ENCODE measurements at places on chromosomes 16 and 17. TPM values are rescaled to one million over a fixed set of nuclear protein-coding genes. Genes with fewer than 3 reads are reported as not detected.
A peak's percentile ranks its signal among the peaks of the same experiment; 100 is the strongest.

DNA sequence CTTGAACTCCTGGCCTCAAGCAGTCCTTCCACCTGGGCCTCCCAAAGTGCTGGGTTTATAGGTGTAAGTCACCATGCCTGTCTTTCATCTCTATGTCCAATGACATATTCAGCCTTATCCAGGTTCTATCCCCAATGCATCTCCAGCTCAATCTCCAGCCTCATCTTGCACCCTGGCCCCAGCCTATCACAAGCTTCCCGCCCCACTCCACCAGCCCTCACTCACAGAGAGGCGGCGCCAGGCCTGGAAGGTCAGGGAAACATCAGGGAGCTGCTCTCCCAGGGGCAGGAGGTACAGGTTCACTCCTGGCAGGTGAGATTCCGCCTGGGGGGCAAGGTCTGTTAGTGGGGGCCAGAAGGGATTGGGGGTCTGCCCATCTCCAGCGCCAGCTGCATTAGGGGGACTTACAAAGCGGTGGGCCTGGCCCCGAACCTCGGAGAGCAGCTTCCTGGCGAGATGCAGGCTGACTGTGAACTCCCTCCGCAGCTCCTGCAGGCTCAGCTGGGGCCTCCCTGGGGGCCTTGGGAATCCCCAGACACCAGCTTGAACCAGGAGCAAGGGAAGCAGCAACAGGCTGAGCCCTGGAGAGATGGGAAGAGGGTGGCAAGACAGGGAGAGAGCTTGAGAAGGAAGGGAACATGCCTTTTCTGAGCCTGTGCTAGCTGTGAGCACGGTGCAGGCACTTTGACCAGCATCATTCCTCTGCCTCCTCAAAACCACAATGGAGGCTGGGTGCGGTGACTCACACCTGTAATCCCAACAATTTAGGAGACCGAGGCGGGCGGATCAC is 3.0 kb downstream of the IL27 start:
- DNase-seq, result no peak

DNA sequence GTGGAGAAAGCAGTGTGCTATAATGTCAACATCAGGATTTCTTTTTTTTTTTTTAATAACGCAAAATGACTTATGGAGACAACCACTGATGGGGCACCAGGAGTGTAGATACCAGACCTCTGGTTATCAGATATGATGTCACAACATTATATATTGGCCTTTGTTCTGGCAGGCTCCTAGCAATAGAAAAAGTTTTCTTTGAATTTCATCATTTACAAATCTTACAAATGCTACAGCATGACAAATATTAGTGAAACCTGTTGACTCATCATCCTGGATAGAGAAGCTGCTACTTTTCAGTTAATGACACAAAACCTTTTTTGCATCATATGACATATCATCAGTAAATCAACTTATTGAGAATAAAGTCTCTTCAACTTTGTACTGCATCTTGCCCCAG is 6.1 kb downstream of the THUMPD1 start:
- DNase-seq, result no peak

The UNC45B gene
- 0.45 TPM for total RNA-seq

GRCh38 chr17:40431231-40431602 is 12.0 kb upstream of the IGFBP4 start:
- DNase-seq, result no peak

DNA sequence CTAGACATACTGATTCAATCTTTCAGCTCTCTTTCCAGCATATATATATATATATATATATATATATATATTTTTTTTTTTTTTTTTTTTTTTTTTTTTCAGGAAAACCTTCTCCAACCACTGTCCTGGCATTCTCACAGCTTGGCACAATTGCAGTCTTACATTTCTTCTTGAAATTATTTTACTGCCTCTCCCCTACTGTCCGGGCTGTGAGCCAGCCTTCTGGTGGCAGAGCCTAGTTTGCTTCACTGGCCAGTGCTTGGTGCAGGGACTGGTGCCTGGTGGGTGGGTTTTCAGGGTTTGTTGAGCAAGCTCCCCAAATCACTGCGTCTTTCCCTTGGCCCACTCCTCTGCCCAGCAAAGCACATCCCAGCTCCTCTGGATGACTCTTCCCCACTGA is 28.5 kb downstream of the PRSS54 start:
- no peak for DNase-seq

GRCh38 chr17:74605361-74605760 is 13.3 kb upstream of the CD300LD start:
- peak; percentile 56 for DNase-seq

- DNase-seq, result no peak
Observed at GRCh38 chr16:30556125-30556473, 2.1 kb downstream of the ZNF764 start.

GRCh38 chr17:19546289-19547065 is 12.8 kb downstream of the SLC47A1 start:
- peak; percentile 43 for DNase-seq

GRCh38 chr17:219696-220095 is 38.2 kb upstream of the DOC2B start:
- DNase-seq, result no peak

DNA sequence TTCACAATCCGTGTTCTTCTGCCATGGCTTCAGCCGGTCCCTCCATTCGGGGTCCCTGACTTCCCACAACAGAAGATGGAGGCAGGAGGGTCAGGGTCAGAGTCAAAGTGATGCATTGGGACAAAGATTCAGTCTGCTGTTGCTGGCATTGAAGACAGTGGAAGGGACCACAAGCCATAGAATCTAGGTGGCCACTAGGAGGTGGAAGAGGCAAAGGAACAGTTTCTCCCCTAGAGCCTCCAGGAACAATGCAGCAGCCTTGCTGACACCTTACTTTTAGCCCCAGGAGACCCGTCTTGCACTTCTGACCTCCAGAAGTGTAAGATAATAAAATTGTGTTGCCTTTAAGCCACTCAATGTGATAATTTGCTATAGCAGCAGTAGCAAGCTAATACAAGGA is 55.9 kb downstream of the MFSD11 start:
- DNase-seq, result no peak

DNA sequence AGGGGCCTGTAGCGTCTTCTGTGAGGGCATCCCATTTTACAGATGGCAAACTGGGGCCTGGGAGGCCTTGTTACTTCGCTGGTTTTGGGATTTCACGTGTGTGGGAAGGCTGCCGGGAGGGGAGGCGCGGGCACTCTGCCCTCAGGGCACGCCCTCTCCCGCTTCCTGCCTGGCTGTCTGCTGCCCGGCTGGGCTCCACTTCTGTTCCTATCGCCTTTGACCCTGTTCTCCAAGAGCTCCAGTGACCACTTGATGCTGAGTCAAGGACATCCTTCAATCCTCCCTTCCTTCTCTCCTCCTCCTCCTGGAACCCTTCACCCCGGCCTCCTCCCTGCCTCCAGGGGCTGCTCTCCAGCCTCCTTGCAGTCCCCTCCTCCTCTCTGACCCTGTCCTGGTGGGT is 16.0 kb downstream of the SPNS3 start:
- DNase-seq, result peak; percentile 16

GRCh38 chr16:56609463-56609921 is 1.1 kb downstream of the MT2A start:
- peak; percentile 95 for DNase-seq

- DNase-seq, result no peak
Observed at GRCh38 chr17:37828651-37829124, 83.8 kb upstream of the HNF1B start.

- DNase-seq, result no peak
Observed at GRCh38 chr16:8572919-8573724, 17.2 kb downstream of the TMEM114 start.

GRCh38 chr17:27319541-27320221 is 25.8 kb downstream of the WSB1 start:
- peak; percentile 83 for DNase-seq

- DNase-seq, result no peak
Observed at GRCh38 chr16:88970050-88970449, 7.0 kb downstream of the CBFA2T3 start.

- DNase-seq, result no peak
Observed at GRCh38 chr16:12793120-12793864, 10.4 kb downstream of the CPPED1 start.

Data from stomach (tissue), 19 donors.